ENCODE measurements at places on chromosomes 2 and 18.

DNA sequence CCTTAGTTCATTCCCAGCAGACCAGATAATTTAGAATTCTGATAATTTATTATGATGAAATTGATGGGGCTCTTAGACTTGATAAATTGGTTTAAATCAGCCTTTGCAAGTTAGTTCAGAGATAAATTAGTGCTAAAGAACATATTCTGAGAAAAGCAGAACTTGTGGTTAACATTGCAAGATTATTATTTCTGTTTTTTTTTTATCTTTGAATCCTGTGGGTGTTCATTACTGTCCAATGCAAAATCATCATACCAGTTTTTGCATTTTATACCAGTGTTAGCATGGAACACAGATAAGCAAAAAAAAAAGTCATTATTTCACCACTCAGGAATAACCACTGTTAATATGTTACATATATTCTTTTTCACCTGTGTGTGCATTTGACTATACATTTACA, 9.1 kb downstream of the SEPTIN2 start:
- DNase-seq, result no peak

GRCh38 chr2:126894585-126895182, 4.0 kb upstream of the TEX51 start:
- no peak for DNase-seq

DNA sequence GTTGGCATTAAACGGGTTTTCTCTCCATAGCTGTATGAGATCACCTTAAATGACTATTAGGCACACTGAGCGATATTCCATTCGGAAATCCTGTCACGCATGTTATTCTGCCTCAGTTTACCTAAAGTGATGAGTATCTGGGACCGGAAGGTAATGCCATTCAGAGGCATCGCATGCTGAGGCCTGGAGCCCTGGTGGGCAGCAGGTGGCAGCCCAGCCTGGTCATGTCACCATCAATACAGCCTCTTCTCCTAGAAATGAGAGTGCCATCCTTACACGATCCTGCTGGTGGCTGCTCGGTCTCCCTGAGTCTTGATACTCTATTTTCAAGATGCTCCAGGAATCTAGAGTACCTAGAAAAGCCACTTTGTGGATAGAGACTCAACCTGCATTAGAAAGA, 119.8 kb downstream of the EIPR1 start:
- DNase-seq, result no peak

DNA sequence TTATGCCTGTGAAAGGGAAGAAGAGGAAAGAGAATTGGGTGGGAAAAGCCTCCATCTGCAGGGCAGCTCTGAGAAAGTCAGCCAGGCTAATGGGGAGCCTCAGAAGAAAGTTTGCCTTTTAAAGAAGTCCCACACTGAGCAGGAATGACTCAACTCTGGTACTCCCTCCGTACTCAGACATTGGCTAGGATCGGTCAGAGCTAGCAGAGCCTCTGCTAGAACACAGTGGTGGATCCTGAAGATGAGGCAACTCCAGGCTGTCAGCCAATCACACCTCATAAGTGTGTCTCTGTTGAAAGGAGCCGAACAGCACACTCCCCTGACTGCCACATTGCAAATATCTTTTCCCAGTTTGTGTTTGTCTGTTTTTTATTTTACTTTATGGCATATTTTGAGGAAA, 96.9 kb downstream of the HNRNPLL start:
- peak; percentile 33 for DNase-seq

DNA sequence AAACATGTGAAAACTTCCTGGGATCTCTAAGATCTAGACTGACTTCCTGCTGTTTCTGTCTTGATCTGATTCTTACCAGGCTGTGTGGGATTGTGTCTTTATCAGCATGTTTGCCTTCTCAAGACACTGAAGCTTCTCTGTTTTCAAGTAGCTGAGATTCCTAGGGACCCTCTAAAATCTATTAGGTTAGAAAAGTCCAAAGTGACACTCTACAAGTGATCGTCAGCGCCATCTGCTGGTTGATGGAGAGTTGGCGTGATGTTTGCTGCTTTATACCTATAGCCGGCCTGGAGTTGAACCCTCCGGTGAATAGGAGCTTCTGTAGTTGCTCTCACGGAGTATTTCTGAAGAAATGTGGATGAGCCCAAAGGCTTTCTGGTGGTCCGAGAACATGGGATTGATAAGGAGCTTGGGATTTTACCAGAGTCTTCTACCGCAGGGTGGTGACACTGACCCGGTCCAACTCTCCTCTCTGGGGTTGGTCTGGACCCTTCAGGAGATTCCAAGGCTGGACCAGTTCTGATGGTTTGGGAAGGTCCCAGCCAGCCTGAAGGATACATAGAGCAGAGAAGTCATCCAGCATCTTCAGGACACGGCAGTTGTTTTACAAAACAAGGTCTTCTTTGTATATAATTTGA, 96.0 kb upstream of the TTC39C start:
- no peak for DNase-seq

GRCh38 chr2:241970716-241971115, 101.2 kb downstream of the RTP5 start:
- no peak for DNase-seq

DNA sequence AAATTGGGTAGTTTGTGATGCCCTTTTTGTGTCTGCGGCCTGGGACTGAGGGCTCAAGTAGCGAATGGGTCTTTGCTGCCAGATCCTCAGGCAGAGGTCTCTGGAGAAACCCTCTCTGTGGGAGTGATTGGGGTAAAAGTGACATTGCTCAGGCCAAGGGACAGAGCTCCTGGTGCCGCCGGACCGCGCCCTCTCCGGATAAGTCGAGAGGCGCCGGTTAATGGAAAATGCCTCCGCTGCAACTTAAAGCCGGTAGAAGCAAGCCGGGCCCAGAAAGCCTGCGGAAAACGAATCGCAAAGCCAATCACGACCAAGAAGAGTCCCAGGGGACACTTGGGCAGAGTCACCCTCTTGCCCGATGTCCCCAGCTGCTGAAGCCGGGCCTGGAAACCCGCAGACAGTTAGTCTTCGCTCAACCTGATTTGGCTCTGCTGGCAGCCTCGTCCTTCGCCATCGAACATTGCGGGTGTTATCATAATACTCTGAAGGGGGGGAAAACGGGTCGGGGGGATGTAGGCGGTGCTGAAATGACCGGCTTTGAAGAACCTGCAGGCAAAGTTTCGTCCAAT, 352 bp upstream of the HOXD12 start:
- no peak for DNase-seq

DNA sequence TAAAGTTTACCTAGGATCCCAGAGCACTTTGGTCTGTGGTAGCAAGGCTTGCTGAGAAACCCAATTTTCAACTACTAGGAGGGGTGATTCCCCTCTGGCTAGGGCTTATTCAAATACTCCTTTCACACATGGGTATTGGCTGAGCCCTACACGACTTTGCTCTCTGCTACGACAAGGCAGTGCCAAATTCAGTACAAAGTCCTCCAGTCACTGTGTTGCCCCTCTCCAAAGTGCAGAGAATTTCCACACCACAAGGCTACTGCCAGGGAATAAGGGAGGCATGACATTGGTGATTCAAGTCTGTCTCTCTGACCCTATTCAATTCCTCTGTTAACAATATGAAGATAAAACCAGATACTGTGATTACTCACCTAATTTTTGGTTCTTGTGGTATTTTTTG, 38.9 kb downstream of the SYT4 start:
- no peak for DNase-seq

DNA sequence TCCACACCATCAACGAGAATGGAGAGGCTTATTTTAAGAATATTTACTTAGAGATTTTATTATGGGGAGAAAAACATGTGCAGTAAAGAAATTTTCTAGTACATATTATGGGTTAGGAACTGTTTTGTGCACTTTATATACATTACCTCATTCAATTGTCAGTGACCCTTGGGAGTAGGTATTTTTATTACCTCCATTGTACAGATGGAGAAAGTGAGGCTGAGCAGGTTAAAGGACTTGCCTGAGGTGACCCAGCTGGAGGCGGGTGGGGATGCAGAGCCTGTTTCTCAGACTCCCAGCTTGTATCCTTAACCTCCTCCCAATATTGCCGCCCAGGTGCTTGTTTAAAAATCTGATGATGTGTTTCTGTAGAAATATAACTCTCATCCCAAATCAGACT, 356.7 kb downstream of the HRH4 start:
- DNase-seq, result no peak

- no peak for DNase-seq
Observed at GRCh38 chr18:78973357-78974083, 6.1 kb upstream of the SALL3 start.

DNA sequence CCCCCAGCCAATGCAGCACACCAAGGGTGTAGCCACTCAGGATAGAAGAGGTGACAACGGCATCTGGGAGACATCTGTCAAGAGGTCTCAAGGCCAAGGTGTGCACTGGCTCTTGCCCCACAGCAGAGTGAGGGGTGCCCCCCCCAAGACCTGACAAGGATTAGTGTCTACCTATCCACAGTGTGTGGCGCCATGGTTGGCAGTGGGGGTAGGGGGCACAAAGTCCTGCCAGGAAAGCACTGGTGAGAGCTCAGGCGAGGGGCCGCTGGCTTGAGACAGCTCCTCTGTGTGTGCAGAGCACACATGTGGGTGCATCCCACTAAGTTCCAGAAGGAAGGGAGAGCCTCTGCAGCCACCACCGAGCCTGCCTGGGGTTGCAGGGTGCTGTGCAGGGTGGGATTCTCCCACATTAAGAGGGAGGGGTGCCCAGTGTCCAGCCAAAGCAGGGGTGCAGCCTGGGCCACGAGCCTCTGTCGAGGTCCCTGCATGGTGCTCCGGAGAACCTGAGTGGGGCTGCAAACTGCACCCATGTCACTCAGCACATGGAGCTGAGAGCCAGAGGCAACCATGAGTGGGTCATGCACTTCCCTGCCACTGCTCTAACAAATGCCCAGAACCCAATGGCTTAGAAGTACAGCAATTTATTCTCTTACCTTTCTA, 311.2 kb upstream of the HDAC4 start:
- DNase-seq, result no peak

- DNase-seq, result no peak
Observed at GRCh38 chr2:41932241-41933045, 115.4 kb upstream of the PKDCC start.

DNA sequence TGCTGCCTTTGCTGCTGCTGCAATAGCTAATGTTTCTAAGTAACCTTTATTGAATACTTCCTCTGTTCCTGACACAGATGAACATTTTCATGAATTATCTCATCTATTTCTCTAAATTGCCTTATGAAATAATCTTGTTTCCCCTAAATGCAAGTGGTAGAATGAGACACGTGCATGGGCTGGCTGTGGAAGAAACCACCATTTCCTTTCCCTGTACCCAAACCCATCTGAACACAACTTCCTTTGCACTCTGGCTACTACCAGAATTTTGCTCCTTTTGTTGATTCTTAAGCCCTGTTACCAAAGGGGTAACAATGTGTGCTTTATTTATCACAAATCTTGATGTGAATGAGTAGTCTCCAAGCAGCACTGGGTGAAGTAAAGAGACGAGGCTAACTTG, 29.2 kb downstream of the AKAIN1 start:
- no peak for DNase-seq

DNA sequence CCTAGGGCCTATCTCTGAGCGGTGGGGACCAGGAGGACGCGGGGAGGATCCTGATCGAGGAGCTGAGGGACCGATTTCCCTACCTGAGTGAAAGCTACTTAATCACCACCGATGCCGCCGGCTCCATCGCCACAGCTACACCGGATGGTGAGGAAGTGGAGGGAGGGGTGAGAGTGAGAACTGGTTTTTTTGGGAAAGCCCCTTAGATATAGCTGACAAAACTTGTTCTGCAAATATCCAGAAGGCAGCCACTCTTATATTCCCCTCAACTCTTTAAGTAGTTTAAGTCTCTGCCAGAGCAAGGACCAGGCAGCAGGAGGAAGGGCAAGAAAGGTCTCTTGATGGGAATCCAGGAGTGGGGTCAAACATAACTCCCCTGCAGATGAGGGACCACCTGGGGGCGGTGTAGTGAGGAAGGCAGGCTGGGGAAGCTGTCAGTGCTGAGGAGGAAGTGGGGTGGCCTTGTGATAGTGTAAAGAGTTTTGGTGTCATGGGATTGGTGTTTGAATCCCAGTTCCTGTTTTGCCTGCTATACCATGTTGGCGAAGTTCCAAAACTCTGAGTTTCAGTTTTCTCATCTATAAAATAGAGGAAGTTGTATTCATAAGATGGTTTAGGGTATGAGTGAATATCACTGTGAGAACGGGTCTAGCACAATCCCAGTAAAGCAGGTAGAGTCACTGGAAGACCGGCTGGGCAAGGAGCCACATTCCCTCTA, 3.4 kb downstream of the NAGK start:
- DNase-seq, result no peak

- DNase-seq, result no peak
Observed at GRCh38 chr2:38631976-38632375, 29.2 kb upstream of the HNRNPLL start.

DNA sequence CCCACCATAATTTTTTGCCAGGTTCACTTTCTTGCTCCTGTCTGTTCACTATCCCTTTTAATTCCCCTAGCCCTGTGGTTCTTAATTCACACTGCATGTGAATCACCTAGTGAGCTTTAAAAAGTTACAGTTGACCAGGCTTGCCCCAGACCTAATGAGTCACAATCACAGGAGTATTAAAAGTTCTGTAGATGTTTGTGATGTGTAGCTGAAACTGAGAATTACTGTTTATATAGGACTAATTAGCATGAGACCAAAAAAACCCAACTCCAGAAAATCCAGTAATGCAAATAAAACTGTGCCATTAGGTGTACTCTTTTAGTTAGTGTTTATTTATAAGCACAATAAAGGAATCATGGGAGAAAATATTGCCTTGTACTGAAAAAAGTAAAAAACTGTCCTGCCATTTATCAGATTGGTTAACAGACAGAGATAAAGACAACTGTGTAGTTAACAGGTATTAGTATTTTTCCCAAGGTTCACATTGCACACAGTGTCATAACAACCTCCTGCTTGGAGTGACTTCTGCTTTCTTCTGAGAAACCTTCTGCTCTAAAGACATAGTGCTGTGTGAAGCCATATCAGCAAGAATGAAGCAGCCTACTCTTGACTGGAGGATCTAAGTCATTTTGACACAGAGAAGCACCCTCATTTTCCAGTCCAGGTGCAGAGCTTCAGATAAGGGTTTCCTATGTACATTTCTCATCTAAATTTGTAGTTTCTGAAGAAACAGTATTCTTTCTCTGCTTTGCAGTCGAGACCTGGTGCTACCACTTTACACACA, 39.0 kb downstream of the VAPA start:
- no peak for DNase-seq

DNA sequence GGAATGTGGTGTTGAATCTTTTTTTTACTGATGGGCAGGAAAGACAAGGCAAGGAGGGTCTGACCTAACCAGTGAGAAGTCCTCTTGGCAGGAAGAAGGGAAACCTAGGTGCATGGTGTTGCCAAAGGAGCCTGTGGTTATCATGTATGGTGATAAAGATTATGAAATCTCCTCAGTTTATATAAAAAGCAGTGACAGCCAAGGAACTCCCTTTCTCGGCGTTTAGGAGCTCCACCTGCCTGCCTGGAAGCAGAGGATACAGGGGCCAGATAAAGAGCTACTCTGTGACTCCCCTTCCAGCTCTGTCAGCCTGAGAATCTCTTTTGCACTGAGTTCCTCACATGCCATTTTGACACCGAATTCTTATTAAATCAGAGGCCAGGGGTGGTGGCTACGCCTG, 26.1 kb downstream of the COLEC12 start:
- DNase-seq, result no peak

- DNase-seq, result no peak
Observed at GRCh38 chr2:53802617-53803151, 15.8 kb downstream of the ERLEC1 start.

All from AG04449 (cell line).